ENCODE measurements at places on chromosomes 3 and 15.

DNA sequence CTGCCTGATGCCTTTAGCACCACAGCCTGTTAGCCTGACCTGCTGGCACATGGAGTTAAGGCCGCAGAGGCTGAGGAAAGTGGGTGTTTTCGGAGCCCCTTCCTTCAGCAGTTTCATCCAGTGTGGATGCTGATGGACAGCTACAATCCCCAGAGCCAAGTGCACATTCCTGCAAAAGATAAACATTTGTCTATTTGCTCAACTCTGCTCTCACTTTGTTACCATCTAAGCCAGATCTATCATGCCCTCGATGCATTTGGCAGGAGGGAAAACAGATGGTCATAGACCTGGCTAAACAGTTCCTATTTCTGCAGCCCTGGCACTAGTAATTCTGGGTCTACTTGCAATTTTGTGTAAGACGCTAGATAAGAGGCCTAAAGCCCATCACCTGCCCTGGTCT, 312.9 kb upstream of the RASGRP1 start:
- no peak for DNase-seq

GRCh38 chr15:28002867-28003266, 96.2 kb downstream of the OCA2 start:
- DNase-seq = no peak

DNA sequence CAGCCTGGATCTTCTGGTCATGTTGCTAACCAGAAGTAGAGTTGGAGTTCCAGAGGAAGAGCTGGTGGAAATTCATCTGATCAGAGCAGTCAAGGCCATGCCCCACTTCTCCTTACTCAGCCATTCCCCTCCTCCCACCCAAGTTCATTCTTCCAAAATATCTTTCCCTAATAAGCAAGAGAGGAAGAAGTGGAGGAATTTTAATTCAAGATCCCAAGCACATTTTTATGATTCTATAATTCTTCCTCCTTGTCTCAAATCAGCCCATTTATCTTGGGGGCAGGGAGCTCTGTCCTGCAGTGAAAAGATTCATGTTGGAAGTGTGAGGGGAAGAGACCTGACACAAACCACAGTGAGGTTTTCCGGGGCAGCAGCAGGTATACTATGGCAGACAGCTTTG, 85.0 kb upstream of the GALNT15 start:
- DNase-seq = no peak

GRCh38 chr3:19950316-19950715, 3.4 kb downstream of the RAB5A start:
- no peak for DNase-seq

DNA sequence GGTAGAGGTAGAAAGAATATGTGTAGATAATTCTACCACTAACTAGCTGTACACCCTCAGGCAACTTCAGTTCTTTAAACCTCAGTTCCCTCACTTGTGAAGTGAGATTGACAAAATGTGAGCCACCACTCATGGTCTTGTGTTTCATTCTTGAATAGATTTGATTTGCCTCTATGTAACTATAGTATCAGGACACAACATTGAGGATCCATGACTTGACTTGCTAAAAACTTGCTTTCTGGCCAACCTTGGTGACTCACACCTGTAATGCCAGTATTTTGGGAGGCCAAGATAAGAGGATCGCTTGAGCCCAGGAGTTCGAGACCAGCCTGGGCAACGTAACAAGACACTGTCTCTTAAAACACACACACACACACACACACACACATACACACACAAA, 115.8 kb upstream of the FLNB start:
- DNase-seq = no peak

GRCh38 chr15:45427085-45427484, 48.7 kb upstream of the GATM start:
- DNase-seq = no peak

DNA sequence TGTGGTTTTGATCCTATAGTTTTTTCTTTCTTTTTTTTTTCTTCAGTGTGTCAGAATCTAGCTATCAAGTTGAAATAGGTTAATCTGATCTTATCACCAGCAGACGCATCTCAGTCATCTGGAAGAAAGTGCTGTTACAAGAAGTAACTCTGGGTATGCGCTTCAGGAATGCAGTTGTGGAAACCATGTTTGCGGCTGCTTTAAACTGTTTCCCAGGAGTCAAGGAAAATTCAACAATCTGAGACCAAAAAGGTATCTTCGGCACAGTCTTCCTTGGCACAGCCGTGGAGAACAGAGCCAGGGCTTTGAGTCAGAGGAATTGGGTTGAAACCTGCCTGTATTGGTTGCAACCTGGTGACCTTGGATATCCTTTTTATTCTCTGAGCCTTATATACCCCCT, 59.9 kb downstream of the CD47 start:
- DNase-seq = no peak

- no peak for DNase-seq
Observed at GRCh38 chr3:135558150-135558783, 407.3 kb upstream of the PPP2R3A start.

GRCh38 chr3:77081240-77081661, 41.4 kb downstream of the ROBO2 start:
- no peak for DNase-seq

GRCh38 chr15:68997930-68998777, 16.3 kb upstream of the NOX5 start:
- DNase-seq = no peak

- DNase-seq = no peak
Observed at GRCh38 chr3:30006111-30006510, 600.3 kb upstream of the TGFBR2 start.

GRCh38 chr3:14503033-14503705, 37.0 kb downstream of the GRIP2 start:
- no peak for DNase-seq

Measured in stimulated activated CD8-positive, alpha-beta memory T cell treated with anti-CD3 and anti-CD28 coated beads, Interleukin-7, amount 100 ng/mL, for 1 hour (primary cell).